ENCODE measurements at places on chromosomes 12 and 14.
A peak's percentile ranks its signal among the peaks of the same experiment; 100 is the strongest.

GRCh38 chr12:28127455-28127854 is 62.8 kb upstream of the CCDC91 start:
- no peak for DNase-seq

- DNase-seq = no peak
Measured at GRCh38 chr12:60930151-60930550, 1330.1 kb upstream of the USP15 start.

DNA sequence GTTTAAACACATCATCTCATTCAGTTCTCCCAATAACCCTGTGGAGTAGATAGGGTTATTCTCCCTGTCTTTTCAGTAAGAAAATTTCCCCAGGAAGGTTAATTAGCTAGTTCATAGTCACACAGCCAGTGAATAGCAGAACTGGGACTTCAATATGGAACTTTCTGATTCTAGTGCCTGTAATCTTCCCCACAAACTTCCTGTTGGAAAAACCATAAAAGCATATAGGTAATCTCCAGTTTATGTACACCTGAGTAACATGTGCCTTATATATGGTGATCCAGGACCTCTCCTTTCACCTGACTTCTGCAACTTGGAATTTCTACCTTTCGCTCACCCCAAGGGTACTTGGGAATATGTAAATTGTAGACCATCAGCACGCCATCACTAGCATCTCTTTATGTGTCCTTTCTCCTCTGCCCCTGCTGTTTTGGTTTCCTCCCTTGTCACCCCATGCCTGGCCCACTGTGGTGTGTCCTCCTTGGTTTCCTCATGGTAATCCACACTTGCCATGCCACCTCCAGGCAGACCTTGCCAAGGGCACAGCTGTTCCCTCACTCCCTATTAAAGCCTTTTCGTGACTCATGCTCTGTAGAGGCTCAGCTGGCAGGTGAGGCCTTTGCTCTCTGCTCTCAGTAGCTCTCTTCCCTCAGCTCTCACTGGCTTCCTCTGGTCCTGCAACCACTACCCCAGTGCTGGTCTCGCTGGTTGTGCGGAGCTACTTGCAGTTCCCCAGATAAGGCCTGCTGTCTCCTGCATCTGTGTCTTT is 16.7 kb downstream of the TBC1D30 start:
- no peak for DNase-seq

DNA sequence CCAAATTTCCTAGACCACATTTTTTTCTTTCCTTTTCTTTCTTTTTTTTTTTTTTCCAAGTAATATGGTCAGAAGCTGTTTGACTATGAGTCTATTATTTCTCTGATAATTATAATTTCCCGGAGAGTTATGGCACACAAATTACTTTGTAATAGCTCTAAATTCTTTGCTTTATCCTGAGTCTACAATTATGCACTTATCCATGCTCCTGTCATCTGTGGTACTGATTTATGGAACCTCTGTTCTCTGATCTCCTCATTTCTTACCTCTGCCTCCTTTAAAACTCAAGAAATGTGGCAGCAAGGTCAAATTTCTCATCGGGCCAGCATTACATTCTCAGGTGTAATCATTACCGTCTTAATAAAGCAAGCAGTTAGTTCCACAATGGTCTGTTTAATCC is 282.1 kb downstream of the PAWR start:
- DNase-seq = no peak

- no peak for DNase-seq
Measured at GRCh38 chr14:56886471-56887062, 76.3 kb upstream of the OTX2 start.

GRCh38 chr14:54259821-54260220 is 137.0 kb upstream of the CDKN3 start:
- no peak for DNase-seq

GRCh38 chr12:130832561-130833209 is 6.4 kb downstream of the STX2 start:
- no peak for DNase-seq

DNA sequence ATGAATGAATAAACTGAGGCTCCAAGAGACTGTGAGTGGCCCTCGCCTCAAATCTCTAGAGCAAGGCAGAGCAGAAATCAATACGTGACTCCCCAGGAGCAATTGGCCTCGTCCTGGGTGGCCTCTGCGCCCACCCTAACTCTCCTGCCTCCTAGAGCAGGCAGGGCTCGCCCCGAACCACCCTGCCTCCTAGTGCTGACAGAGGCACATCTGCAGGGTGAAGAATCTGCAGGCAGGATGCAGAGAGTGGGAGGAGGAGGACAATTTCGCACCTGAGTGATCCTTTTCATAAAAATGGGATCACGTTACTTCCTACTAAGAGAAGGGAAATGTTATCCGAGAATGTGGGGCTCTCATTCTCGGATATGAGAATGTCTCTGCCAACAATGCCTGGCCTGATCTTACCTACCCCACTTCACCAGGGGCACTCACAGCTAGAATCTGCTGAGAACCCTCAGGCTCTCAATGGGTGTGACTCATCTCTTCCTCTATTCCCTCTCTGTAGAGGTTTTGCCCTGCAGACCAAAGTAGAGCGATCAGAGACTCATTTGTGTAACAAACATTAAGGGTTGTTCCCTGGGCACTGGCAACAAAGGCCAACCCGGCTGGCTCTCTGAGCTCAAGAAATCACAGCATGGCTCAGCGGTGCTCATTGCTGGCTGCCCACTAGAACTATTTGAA is 61.7 kb upstream of the BCL2L14 start:
- peak; percentile 72 for DNase-seq

DNA sequence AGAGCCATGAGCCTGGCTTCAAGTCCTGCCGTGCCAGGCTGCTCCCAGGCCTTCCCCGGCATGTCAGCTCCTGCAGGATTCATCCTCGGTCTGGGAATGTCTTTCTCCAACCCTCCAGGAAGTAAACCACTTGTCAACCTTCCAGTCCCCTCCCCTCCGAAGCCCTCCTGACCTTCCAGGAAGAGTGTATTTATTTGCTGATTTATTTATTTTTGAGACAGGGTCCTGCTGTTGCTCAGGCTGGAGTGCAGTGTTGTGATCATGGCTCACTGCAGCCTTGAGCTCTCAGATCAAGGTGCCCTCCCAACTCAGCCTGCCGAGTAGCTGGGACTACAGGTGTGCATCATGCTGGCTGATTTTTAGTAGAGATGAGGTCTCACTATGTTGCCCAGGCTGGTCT is 24.7 kb downstream of the VSX2 start:
- DNase-seq = no peak

- DNase-seq = no peak
Measured at GRCh38 chr14:77599889-77600288, 16.5 kb downstream of the SPTLC2 start.

DNA sequence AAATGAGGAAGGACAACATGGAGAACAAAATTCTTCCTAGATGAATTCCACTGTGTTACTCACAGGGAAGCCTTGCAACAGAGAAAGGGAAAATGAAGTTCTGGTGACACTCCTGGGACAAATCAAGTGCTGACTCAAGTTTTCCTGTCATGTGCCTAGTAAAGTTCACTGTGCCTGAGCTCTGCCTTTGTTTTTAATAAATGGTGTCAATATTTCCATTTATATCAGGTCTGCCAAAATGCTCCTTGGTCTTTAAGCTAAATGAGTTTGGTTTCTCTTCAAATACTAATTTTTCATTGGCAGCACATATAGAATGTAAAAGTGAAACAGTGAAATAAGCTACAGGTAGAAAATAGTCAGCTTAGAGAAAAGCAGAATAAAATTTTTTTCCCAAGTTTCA is 33.0 kb downstream of the HIGD1C start:
- DNase-seq = no peak
